ENCODE measurements at places on chromosomes 7 and 10.
A peak's percentile ranks its signal among the peaks of the same experiment; 100 is the strongest.

- no peak for DNase-seq
These were observed 38.6 kb downstream of the ELFN1 start for GRCh38 chr7:1708596-1709251.

GRCh38 chr7:104328970-104329825 lies 795 bp downstream of the LHFPL3 start:
- peak; percentile 64 for DNase-seq

GRCh38 chr7:118349604-118350003 lies 125.1 kb downstream of the ANKRD7 start:
- no peak for DNase-seq

DNA sequence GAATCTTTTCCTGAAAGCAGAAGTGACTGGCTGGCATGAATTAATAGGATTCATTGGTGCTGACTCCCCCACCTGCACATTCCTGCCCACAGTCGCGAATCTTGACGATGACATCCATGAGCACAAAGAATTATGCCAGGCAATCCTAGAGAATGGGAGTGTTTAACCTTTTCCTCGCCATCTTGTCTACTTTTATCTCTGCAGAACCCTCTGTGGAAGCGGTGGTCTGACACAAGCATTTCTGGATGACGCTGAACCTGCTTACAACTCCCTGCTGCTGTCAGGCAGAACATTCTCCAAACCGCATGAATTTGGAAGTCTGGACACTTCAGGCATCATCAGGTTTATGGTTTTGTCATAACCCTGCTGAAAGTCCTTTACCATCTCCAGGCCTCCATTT lies 36.5 kb downstream of the KLF6 start:
- no peak for DNase-seq

DNA sequence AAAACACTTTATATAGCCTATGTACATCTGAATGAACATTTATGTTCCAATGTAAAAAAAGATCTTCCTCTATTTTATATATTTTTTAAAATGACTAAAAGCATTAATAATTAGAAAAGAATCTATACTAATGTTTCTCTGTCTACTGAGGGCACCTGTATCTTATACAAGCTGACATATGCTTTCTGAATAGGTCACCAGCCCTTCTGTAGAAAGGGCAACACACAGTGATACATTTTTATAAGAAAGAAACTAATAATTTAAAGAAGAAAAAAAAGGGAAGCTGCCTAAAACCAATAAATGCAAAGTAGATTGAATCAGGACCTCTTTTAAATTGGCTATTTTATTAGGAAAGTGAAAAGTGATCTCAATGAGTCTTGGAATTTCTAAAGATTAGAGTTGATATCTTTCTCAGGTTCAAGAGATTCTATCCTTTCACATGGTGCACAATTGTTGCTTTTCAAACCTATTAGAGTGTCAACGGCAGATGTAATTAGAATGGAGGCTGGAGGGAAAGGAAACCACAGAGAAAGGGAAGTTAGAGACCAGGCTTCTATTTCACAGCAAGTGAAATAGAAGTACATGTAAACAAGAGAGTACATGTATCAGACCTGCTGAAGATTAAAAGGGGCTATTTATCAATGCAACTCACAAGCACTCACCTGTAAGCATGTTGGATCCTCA lies 6.3 kb downstream of the MTPN start:
- DNase-seq, result no peak

- peak; percentile 27 for DNase-seq
These were observed 68.3 kb downstream of the HYCC1 start for GRCh38 chr7:22945584-22945983.

Measured in GM23338 (cell line).